ENCODE measurements at places on chromosomes 6 and 20. TPM values are rescaled to one million over a fixed set of nuclear protein-coding genes. Genes with fewer than 3 reads are reported as not detected.

DNA sequence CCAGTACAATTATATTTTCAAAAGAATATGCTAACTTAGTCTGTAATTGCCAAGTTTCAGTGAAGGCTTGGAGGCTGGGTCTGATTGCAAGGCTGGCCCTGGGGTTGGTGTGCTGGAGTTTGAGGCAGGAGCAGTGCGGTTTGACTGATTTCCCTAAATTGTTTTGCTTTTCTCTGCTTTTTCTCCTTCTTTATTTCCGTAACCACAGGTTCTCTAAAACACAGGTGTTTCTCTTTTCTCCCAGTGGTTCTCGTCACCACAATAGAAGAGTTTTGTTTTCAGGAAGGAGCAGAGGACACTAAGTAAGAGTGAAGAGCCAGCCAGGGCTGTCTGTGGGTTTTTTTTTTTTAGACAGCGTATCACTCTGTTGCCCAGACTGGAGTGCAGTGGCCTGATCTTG is 8.2 kb upstream of the SNX9 start:
- H3K36me3 ChIP-seq, result no peaks in the 10 kb centered on the region
- H3K27me3 ChIP-seq, result no peaks in the 10 kb centered on the region
- no peaks in the 10 kb centered on the region for H3K4me1 ChIP-seq
- no peak overlapping the region for H3K27ac ChIP-seq
- no peak for DNase-seq

The DLK2 gene
- total RNA-seq, result 13.5 TPM

GRCh38 chr6:136034422-136034821 is 182.9 kb downstream of the PDE7B start:
- H3K4me1 ChIP-seq, result no peaks in the 10 kb centered on the region
- no peaks in the 10 kb centered on the region for H3K36me3 ChIP-seq
- H3K27ac ChIP-seq, result no peak overlapping the region

The PBOV1 gene
- total RNA-seq, result not detected

The ZNF451 gene
- total RNA-seq, result 32.3 TPM

DNA sequence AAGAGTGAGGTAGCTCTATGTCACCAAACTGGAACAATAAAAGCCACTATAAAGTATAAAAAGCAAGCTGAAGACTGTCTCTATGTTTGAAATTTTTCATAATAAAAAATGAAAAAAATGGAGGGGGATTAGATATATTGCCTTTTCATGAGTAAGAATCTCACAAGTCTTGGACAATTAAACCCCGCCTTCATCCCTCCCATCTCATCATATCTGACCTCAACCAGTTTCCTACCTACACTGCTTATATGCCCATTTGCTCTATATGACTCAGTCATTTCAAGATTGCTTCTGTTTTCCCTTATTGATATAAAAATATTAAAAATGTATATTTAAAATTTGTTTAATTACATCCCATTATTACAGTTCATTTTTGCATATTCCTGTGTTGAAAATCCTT is 2.9 kb upstream of the TRIM39 start:
- H3K4me3 ChIP-seq, result no peak overlapping the region
- H3K27ac ChIP-seq, result no peak overlapping the region
- no peaks in the 10 kb centered on the region for H3K4me1 ChIP-seq
- H3K36me3 ChIP-seq, result no peaks in the 10 kb centered on the region
- H3K27me3 ChIP-seq, result no peaks in the 10 kb centered on the region

The GNMT gene
- total RNA-seq, result 14.7 TPM

- H3K27me3 ChIP-seq, result no peaks in the 10 kb centered on the region
- H3K36me3 ChIP-seq, result no peaks in the 10 kb centered on the region
- H3K27ac ChIP-seq, result no peak overlapping the region
- no peaks in the 10 kb centered on the region for H3K4me1 ChIP-seq
- DNase-seq, result no peak
Measured at GRCh38 chr6:70864401-70864800, 92.5 kb downstream of the B3GAT2 start.

The ARHGAP40 gene
- total RNA-seq, result 0.85 TPM

The RIPPLY2 gene
- total RNA-seq, result not detected

DNA sequence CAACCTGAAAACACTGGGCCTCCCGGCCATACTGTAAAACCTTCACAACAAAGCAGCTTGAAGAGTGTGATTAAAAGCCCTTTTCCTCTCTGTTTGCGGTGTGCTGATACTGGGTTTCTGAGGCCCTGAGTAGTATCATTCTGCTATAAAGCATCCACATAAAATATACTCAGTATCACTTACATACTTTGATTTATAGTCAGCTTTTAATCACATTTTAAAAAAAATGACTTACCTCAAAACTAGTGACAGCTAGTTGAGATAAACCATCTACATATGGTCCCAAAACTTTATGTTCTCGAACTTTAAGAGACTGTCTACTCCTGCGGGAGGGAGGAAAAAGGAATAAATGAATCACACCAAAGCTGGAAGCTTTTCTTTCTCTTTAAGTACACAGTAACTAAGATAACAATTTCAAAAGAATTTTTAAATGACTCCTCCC is 135.7 kb downstream of the KIF13A start:
- no peak overlapping the region for H3K27ac ChIP-seq
- no peaks in the 10 kb centered on the region for H3K27me3 ChIP-seq
- no peaks in the 10 kb centered on the region for H3K36me3 ChIP-seq
- H3K4me1 ChIP-seq, result peaks cover 14% of the 10 kb centered on the region
- DNase-seq, result no peak

GRCh38 chr20:16942051-16942450 is 193.9 kb downstream of the OTOR start:
- H3K27me3 ChIP-seq, result no peaks in the 10 kb centered on the region
- H3K36me3 ChIP-seq, result no peaks in the 10 kb centered on the region
- H3K27ac ChIP-seq, result no peak overlapping the region
- H3K4me3 ChIP-seq, result no peak overlapping the region
- DNase-seq, result no peak

The SLC22A16 gene
- not detected for total RNA-seq

- H3K27me3 ChIP-seq, result no peaks in the 10 kb centered on the region
- no peaks in the 10 kb centered on the region for H3K4me1 ChIP-seq
- DNase-seq, result no peak
Measured at GRCh38 chr20:39097889-39098288, 135.7 kb downstream of the DHX35 start.

DNA sequence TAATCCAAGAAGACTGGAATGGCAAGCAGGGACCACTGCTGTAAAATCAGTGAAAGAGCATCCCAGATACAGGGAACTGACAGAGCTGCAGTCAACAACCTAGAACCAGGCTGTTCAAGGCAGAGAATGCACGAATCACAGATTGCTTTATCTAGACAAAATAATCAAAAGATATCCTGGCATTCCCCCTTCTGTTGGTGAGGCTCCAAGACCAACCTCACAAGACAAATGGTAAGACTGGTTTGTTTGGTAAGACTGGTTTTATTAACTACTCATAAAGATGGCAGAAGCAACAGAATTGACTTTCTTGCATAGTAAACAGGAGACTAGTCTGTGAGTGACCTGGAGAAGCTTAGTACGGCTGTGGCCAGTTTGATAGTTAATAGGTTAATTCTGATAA is 88.8 kb upstream of the AHI1 start:
- no peaks in the 10 kb centered on the region for H3K27me3 ChIP-seq
- peak; percentile 56 for DNase-seq
- H3K4me1 ChIP-seq, result no peaks in the 10 kb centered on the region
- H3K36me3 ChIP-seq, result no peaks in the 10 kb centered on the region
- no peak overlapping the region for H3K4me3 ChIP-seq

The BMP7 gene
- total RNA-seq, result 16.8 TPM

DNA sequence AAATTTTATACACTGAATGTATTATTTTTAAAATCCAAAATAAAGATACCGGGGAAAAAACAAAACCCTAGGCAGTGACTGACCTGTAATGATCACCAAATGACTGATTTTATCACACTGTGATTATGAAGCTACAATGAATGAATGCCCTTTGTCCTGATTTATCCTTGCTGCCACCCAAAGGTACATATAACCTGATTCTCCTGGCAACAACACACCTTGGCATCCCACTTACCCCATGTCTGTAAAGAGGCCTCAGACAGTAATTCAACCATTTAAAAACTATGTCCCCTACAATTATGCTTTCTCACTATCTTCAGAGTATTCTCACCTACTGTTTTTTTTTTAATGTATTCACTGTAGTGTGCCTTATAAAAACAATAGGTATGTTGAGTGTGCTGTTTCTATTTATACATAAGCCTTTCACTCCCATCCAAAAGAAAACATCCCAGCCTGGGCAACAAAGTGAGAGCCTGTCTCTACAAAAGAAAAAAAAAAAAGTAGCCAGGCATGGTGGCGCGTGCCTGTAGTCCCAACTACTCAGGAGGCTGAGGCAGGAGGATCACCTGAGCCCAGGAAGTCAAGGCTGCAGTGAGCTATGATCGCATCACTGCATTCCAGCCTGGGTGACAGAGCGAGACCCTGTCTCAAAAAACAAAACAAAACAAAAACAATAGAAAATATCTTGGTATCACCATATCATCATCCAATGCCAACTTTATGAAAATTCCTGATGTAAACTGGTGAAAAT is 21.7 kb downstream of the B4GALT5 start:
- no peak overlapping the region for H3K27ac ChIP-seq
- no peaks in the 10 kb centered on the region for H3K36me3 ChIP-seq
- H3K4me3 ChIP-seq, result no peak overlapping the region
- DNase-seq, result no peak

The IPCEF1 gene
- 6.1 TPM for total RNA-seq

GRCh38 chr6:139587469-139587868 is 213.0 kb upstream of the CITED2 start:
- H3K4me1 ChIP-seq, result peaks cover 10% of the 10 kb centered on the region
- no peak overlapping the region for H3K4me3 ChIP-seq
- peak overlapping the region; percentile 61 for H3K27ac ChIP-seq
- no peak for DNase-seq
- H3K36me3 ChIP-seq, result no peaks in the 10 kb centered on the region

- H3K27ac ChIP-seq, result no peak overlapping the region
- H3K36me3 ChIP-seq, result no peaks in the 10 kb centered on the region
Measured at GRCh38 chr6:63819831-63820230, 184.2 kb downstream of the PHF3 start.

The PRRT1 gene
- 0.64 TPM for total RNA-seq

- no peak overlapping the region for H3K27ac ChIP-seq
- H3K4me1 ChIP-seq, result no peaks in the 10 kb centered on the region
- no peaks in the 10 kb centered on the region for H3K36me3 ChIP-seq
- no peaks in the 10 kb centered on the region for H3K27me3 ChIP-seq
- no peak for DNase-seq
- no peak overlapping the region for H3K4me3 ChIP-seq
Measured at GRCh38 chr20:1478566-1478965, 11.9 kb upstream of the NSFL1C start.

The CD24 gene
- total RNA-seq, result 59.4 TPM

- H3K4me3 ChIP-seq, result peak overlapping the region; percentile 78
- no peaks in the 10 kb centered on the region for H3K27me3 ChIP-seq
- H3K27ac ChIP-seq, result peak overlapping the region; percentile 98
- no peak for DNase-seq
- peaks cover 4% of the 10 kb centered on the region for H3K4me1 ChIP-seq
Measured at GRCh38 chr6:13709689-13710551, 1.7 kb downstream of the RANBP9 start.

DNA sequence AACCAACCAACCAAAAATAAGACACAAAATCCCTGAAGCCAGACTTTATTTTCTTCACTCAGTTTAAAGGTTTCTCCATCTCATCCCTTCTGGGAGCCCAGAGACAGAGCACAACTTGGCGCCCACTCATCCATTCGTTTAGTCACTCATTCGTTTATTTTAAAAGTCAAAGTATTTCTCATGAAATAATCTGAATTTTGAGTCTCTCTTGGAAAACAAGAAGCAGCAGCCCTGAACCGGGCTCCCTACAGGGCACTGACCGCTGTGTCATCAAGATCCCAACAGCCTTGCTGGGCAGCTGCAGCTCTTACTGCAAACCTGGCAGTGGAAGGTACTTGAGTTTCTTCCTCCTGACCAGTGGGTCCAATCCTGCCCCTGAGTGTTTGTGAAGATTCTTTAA is 171.6 kb downstream of the THBS2 start:
- H3K4me3 ChIP-seq, result no peak overlapping the region
- DNase-seq, result no peak
- no peaks in the 10 kb centered on the region for H3K4me1 ChIP-seq
- no peak overlapping the region for H3K27ac ChIP-seq
- H3K27me3 ChIP-seq, result no peaks in the 10 kb centered on the region
- H3K36me3 ChIP-seq, result no peaks in the 10 kb centered on the region

DNA sequence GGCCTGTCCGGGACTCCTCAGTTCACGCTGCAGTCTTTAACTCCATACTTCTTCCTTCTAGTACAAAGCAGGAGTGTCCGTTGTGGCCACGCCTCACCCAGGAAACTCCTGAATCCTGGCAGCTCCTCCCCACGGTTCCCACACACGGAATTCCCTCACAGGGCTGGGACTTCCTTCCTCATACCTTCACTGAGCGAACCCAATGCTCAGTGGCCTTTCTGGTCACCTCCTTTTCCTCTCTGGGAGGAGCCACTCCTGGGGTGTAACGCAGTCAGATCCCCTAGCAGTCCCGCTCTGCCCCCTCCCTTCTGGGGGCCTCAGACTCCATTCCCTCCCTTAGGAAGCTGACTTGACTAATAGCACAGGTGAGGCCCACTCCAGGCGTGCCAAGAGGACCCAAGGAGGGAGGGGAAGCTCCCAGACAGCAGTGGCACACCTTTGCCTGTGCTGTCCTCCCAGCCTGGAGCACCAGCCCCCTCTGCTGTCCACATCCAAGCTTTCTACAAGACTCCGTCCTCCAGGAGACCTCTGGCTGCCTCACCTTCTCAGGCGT is at the start of gene SLC52A3:
SLC52A3 (minus strand) TSS at position 75 of the 553 bp plus-strand sequence. CDS start 2,726 bp downstream, outside the sequence.
- peak within 1 kb of the TSS; percentile 74 for H3K27ac ChIP-seq
- peak; percentile 85 for DNase-seq
- no peaks in the 10 kb centered on the region for H3K27me3 ChIP-seq
- H3K4me3 ChIP-seq, result no peak within 1 kb of the TSS
- H3K36me3 ChIP-seq, result no peaks in the 10 kb centered on the region
- peaks cover 6% of the 10 kb centered on the region for H3K4me1 ChIP-seq

DNA sequence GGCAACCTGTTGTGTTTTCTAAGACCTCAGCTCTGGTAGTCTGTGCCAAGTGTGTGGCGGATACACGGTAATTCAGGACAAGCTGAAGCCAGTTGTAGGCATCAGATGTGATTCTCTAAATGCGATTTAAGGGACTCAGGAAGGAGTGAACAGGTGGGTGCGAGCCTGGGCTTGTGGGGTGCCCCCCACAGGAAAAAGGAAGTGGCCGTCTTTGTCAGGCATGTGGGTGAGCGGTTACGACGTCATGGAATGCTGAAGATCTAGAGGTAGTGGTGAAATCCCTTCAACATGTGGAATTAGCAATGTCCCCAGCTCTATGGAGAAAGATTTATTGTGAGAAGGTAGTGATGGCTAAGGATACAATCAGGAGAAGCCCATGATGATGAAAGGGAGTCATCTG is 95.1 kb upstream of the EXOC2 start:
- DNase-seq, result no peak
- no peak overlapping the region for H3K27ac ChIP-seq
- no peak overlapping the region for H3K4me3 ChIP-seq
- no peaks in the 10 kb centered on the region for H3K4me1 ChIP-seq

- H3K27ac ChIP-seq, result no peak overlapping the region
- no peaks in the 10 kb centered on the region for H3K4me1 ChIP-seq
- H3K4me3 ChIP-seq, result no peak overlapping the region
- H3K36me3 ChIP-seq, result no peaks in the 10 kb centered on the region
Measured at GRCh38 chr6:84976526-84977362, 212.3 kb upstream of the TBX18 start.

Data from prostate gland (tissue), 2 donors.